ENCODE measurements at places on chromosomes 3 and 15. TPM values are rescaled to one million over a fixed set of nuclear protein-coding genes. Genes with fewer than 3 reads are reported as not detected.
A peak's percentile ranks its signal among the peaks of the same experiment; 100 is the strongest.

Gene PP2D1
- total RNA-seq: not detected

Gene SMCO1
- not detected for total RNA-seq

Gene CLRN1
- total RNA-seq: not detected

Gene FGF12
- not detected for total RNA-seq

Gene THRB
- total RNA-seq: not detected

Gene GOLGA6L1
- not detected for total RNA-seq

Gene GREM1
- total RNA-seq: not detected

Gene AGBL1
- total RNA-seq: not detected

Gene CYP19A1
- not detected for total RNA-seq

Gene RBP2
- not detected for total RNA-seq

Gene CCNB2
- 28.2 TPM for total RNA-seq

Gene KLHDC8B
- 4.1 TPM for total RNA-seq

DNA sequence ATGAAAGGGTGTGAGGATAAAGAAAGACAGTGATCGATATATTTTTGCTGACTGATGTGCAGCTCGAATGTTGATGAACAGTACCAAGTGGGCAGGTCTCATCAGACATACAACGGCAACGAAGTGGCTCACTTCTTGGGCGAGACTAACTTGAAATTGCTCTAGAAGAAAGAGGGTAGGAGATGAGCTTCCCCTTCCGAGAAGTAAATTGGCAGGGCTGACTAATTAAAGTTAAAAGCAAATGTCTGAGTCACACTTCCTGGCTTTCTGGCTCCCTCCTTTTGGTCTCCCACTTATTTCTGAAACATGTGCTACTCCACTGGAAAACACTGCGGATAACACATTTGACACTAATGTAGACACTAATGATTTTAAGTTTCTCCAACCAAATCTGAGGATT is 228.3 kb downstream of the ABHD5 start:
- H3K4me3 ChIP-seq: no peak overlapping the region
- no peak for DNase-seq
- H3K4me1 ChIP-seq: no peaks in the 10 kb centered on the region
- no peak overlapping the region for H3K27ac ChIP-seq

DNA sequence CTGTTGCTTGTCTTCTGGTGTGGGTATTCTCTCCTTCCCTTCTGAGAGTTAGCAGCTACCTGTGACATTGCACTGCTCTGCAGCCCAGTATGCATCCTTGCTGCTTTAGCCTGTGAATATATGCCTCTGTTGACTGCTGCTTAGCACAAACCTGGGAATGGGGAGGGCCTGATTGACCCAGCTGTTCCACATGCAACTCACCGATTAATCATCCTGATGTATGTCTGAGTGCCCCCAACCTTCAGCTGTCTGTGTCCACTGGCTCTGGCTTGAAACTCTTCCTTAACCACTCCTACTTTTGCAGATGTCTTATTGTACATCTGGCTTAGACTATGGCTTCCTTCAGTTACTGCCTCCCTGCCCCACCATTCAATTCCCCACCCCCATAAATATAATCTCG is 119.1 kb downstream of the RASA2 start:
- DNase-seq: no peak
- no peak overlapping the region for H3K27ac ChIP-seq
- H3K4me1 ChIP-seq: no peaks in the 10 kb centered on the region
- no peak overlapping the region for H3K4me3 ChIP-seq
- peaks cover 14% of the 10 kb centered on the region for H3K36me3 ChIP-seq

DNA sequence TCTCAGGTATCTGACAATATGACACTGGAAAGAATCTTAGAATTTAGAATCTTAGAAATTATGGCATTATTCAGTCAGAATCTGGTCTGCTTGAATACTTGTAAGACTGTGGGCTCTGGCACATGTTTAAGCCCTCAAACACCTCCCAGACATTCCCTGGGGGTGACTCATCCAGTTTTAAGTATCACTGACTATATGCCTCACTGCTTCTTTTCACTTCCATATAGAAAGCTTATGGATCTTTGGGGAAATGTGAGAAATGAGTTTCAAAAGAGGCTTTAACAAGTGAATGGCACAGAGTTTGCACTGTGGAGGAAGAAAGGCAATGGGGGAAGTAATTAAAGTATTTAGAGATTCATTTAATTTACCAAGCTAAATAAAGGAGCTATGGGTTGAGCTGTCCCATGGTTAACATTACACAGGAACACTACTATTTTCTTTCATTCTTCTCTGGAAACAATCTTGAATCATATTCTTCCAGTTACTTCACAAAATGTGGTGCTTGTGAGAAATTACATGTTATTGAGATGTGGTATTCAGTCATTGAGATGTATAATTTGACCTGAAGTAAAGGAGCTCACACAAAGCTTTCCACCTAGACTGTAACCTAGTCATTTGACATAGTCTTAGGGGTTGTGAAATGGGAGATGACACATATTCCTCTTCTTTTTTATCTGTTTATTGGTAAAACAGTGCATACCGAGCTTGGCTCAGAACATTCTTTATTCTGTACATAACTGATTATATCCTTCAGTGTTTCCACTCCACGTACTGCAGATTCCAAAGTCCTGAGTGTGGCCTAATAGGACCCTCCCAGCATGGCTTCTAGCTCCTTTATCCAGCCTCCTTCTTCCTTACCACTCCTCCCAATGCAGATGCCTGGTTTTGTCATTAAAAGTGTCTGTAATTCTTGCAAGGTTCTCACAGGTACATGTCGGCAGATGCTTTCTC is 544.6 kb upstream of the NECTIN3 start:
- H3K4me3 ChIP-seq: no peak overlapping the region
- no peak overlapping the region for H3K27ac ChIP-seq
- H3K4me1 ChIP-seq: no peaks in the 10 kb centered on the region

- H3K4me3 ChIP-seq: no peak overlapping the region
- no peaks in the 10 kb centered on the region for H3K27me3 ChIP-seq
- H3K36me3 ChIP-seq: no peaks in the 10 kb centered on the region
- no peak overlapping the region for H3K27ac ChIP-seq
- DNase-seq: no peak
Observed at GRCh38 chr15:78800806-78801205, 10.5 kb downstream of the ADAMTS7 start.

- H3K4me1 ChIP-seq: peaks cover 16% of the 10 kb centered on the region
- no peak overlapping the region for H3K4me3 ChIP-seq
- no peak overlapping the region for H3K27ac ChIP-seq
Observed at GRCh38 chr3:32121137-32121536, 14.7 kb downstream of the GPD1L start.

DNA sequence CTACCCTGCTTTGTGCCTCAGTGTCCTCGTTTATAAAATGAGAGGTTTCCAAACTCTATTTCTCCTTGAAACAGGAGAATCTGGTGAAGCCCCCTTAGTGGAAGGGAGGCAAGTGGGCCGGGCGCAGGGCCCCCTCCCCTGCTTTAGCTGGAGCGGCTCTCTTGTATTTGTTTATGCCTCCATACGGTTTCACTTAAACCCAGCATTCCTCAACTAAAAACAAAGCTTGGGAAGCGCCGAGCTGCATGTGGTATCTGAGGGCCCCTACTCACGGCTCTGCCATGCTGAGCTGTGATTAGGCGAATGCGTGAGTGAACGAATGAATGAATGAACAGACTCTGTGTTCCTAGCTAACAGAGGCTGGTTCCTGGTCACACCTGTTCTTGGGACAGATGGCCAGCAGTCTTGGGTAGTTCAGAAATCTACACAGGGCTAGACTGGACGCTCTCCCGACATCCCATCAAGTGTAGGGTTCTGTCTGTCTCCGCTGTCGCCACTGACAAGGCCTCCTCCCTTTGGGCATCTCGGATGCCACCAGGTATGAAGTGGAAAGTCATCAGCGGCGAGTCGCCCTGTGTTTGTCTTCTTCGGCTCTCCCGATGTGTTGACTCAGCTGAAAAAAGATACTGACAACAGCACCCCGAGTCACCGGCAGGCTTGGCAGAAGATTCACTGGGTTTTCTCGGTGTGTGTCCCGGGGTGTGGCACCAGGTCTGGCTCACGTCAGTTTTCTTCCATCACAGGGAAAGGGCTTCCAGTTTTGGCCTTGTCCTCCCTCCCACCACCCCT is 42.4 kb upstream of the VPS8 start:
- H3K27ac ChIP-seq: no peak overlapping the region
- no peaks in the 10 kb centered on the region for H3K36me3 ChIP-seq
- H3K27me3 ChIP-seq: no peaks in the 10 kb centered on the region
- no peak overlapping the region for H3K4me3 ChIP-seq
- DNase-seq: no peak
- no peaks in the 10 kb centered on the region for H3K4me1 ChIP-seq

DNA sequence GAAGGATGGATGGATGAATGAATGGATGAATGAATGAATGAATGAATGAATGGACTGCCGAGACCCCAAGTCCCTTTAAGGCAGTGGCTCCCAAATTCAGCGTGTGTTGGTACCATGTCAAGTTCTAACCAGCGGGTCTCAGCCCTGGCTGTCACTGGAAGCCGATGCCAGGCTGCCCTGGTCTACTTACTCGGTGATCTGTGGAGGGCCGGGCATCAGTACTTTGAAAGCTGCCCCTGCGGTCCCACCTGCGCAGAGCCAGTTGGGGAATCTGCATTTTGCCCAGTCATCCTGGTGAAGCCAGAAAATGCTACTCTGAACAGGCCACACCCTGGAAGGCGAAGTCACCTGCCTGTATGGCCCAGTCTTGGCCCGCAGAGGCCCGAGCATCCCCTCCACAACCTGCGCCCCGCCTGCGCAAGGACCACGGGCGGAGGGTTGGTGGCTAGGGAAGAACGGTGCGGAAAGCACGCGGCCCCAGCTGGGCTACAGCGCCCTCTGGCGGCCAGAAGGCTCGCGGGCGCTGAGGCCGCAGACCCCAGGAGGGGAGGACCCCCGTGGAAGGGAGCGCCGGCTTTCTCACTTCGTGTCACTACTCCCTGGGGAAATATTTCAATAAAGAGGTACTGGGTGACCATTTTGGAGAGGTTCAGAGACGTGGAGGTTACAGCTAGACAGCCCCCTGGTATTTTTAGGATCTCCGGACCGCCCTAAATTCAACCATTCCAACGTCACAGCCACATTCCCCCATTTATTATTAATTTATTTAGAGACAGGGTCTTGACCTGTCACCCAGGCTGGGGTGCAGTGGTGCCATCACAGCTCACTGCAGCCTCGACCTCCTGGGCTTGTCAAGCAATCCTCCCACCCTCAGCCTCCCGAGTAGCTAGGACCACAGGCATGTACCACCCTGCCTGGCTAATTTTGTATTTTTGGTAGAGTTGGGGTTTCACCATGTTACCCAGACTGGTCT is 34.9 kb downstream of the PRKCD start:
- H3K4me3 ChIP-seq: no peak overlapping the region
- peak; percentile 46 for DNase-seq
- no peaks in the 10 kb centered on the region for H3K27me3 ChIP-seq
- H3K4me1 ChIP-seq: peaks cover 3% of the 10 kb centered on the region

- H3K4me1 ChIP-seq: no peaks in the 10 kb centered on the region
- no peak overlapping the region for H3K27ac ChIP-seq
- peaks cover 68% of the 10 kb centered on the region for H3K36me3 ChIP-seq
- DNase-seq: no peak
- no peak overlapping the region for H3K4me3 ChIP-seq
Observed at GRCh38 chr3:128906804-128907525, 27.5 kb downstream of the ACAD9 start.

DNA sequence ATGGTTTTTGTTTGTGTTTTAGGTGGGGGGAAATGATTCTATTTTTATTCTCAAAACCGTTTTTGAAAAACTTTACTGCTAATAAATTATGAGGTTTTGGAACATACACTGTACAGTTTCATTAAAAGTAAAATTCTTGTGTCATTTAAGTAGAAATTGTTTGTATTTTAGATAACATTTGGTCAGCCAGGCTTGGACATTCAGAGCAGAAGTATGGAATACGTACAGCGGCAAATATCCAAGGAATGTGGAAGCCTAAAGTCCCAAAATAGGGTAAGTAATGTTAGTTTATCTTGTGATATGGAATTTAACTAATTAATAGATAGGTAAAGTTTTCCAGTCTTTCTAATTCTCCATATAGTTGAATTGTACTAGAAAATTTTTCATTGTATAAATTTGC is 96.6 kb downstream of the SPRED1 start:
- no peak overlapping the region for H3K27ac ChIP-seq
- H3K36me3 ChIP-seq: no peaks in the 10 kb centered on the region
- H3K4me1 ChIP-seq: no peaks in the 10 kb centered on the region

GRCh38 chr3:145889730-145890129 is 271.3 kb downstream of the PLOD2 start:
- no peak overlapping the region for H3K4me3 ChIP-seq
- no peaks in the 10 kb centered on the region for H3K36me3 ChIP-seq
- no peak overlapping the region for H3K27ac ChIP-seq
- H3K4me1 ChIP-seq: no peaks in the 10 kb centered on the region

DNA sequence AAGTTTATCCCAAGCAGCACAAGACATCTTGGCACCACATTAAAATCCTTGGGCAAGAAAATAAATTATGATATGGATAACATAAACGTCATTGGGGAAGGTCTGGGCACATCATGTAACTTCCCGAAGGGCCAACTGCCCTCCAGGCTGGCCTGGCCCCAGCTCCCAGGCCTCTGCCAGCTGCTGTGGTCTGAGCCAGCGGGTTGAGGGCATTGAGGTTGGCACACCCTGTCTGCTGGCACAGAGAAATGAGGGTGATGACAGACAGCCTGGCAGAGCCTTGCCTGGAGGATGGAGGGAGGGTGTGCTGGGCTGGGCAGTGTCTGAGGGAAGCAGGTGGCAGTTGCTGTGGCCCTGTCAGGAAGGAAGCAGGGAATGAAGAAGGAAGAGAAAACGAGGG is 3.3 kb upstream of the RBSN start:
- no peak for DNase-seq
- no peak overlapping the region for H3K4me3 ChIP-seq
- H3K4me1 ChIP-seq: peaks cover 18% of the 10 kb centered on the region
- H3K27me3 ChIP-seq: no peaks in the 10 kb centered on the region

DNA sequence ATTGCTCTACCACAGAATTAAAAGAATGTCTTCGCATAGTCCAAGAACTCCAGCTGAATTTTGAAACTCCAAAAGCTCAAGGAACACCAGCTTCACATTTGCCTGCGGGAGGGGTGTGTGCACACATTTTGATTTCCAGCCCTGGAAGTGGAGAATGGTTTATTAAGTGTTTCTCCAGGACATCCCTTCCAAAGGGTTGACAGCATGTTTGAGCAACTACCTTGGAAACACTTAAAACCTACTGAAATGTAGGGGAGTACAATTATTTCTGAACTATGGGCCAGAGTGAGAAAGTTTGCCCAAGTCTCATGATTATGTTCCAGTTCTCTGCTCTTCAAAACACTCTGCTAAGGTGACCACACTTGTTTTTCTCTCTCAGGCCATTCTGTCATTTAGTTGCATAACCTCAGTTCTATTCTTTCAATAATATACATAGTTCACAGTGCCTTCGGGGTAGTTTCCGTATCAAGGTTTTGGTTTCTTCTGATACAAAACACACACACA is 7.9 kb downstream of the ACP3 start:
- H3K36me3 ChIP-seq: no peaks in the 10 kb centered on the region
- no peaks in the 10 kb centered on the region for H3K4me1 ChIP-seq
- no peak overlapping the region for H3K4me3 ChIP-seq
- DNase-seq: no peak
- H3K27ac ChIP-seq: no peak overlapping the region

Measured in CD8-positive, alpha-beta memory T cell (primary cell).